Fibroblast of skin of left biceps (primary cell): ENCODE measurements at places on chromosomes 5 and 9.

GRCh38 chr9:138013273-138013672, 135.7 kb downstream of the CACNA1B start:
- DNase-seq: no peak

DNA sequence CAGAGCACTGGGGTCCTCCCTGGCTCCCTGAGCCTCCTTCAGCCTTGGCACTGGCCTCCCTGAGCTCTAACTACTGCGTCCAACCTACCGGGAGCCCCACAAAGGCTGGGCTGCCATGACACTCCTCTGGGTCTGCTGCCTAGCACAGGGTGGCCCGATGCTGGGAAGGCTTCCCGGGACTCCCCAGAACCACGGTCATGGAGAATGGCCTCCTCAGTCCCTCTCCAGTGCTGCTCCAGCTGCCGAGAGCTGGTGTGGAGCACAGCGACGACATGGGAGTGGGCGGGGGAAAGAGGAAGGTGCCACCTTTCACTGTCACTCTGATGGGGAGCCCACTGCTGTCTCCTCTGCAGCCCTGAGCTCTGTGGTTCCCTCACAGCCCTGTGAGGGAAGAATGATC, 61.5 kb upstream of the RNF130 start:
- no peak for DNase-seq

DNA sequence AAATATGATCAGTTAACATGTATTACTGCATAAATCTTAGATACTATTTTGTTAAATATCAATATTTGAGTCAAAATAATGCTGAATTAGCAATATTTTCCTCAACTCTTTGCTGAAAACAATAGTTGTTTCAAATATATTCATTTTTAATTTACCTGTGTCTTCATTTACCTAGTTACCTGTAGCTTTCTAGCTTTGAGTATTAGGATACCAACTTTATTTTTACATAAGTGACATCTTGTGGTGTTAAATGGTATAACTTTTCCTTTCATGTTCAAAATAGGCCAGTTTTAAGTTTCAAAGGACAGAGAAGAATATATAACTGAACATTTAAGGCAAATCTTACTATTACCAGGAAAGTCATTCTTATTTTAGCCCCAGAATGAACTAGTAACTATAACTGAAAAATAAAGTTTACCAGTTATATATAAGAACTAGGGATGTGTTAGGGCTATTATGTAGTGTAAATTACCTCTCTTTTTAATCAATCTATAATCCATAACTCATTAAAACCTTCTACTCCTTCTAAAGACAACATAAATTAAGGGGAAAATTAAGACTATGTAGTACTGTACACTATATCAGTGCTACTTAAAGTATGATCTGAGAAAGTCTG, 25.3 kb downstream of the AP3B1 start:
- no peak for DNase-seq

DNA sequence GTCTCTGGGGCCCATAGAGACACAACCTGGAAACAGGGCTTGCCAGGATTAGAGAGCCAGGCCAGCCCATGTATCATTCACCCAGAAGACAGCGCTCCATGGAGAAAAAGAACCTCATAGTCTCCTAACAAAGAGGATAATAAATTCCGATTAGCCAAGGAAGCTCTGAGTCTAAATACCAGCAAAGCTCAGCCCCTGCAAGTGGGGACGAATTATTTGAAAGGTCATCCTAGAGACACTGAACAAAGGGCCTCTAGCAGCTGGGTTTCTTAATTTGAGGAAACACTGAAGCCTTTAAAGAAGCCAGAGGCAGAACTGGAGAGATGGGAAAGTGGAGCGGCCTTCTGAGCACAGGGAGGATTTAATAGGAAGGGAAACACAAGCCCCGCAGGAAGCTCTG, 287.1 kb upstream of the ZNF462 start:
- no peak for DNase-seq

DNA sequence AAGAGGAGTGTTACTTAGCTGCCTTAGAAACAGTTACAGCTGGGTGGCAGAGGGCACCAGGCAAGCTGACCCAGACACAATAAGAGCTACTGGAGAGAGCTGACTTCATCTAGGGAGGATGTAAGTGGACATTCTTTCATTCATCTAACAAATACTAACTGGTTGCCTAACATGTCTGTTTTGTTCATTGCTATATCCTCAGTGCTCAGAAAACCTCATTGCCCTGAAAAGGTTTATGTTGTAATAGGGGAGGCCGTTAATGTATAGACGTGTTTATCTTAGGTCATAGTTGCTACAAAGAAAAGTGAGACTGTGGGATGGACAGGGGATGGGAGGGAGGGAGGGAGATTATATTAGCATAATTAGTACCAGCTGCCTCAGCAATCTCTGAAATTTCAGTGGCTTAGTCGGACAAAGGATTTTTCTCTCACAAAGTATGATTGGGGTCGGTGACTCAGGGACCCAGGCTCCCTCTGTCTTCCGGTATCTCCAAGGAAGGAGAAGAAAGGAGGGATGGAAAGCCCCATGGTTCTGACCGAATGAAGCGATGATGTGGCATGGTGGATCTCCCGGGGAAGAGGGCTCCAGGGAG, 2.6 kb upstream of the SNX18 start:
- peak; percentile 67 for DNase-seq

DNA sequence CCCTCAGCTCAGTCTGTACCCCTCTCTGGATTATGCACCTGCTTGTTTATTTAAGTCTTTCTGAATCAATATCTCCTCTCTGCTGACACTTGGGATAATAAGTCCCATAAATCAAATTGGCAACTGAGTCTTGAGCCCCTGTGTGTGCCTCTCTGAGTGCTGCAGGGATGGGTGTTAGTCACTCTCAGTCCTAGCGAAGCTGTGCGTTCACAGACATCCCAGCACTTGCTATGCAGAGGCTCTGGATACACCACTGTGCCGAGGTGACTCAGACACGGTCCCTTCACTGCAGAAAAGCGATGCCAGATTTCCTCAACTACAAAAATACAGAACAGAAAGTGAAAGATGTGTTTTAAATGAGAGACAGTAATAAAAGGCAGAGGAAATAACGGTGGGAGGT, 4.1 kb upstream of the KCNMB1 start:
- no peak for DNase-seq

- no peak for DNase-seq
Observed at GRCh38 chr5:160188141-160189015, 40.9 kb upstream of the FABP6 start.

DNA sequence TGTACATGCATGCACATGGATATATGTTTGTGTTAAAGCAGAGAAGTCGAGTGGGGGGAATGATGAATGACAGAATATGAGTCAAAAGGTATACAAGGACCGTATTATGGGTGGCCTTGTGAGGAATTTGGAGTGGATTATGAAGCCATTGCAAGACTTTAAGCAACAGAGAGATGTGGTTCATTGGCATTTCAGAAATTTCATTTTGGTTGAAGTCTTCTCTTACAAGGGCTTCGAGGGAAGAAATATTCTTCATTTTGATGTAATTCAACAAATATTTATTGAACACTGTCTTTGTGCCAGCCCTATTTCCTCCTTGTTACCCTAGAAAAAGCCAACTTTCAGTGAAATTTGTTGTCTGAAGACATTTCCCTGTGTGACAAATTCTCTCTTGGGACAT, 83.9 kb upstream of the SLCO6A1 start:
- DNase-seq: no peak

- no peak for DNase-seq
Observed at GRCh38 chr9:137029058-137029936, 1.3 kb upstream of the ABCA2 start.

DNA sequence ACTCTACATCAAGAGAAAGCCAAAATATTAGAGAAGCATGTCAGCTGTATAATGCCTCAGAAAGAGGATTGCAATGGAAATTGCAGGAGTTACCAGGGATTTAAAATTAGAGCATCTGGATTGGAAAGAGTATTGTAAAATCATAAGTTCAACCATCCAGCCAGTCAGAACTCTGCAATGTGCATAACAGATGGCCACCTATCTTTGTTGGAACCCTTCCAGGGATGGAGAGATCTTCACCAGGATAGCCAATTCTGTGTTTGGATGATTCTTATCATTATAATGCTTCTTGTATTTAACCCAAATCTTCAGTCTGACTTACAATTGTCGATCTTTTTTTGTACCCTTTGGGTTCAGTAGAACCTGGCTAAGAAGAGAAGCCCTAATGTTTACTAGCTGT, 164.4 kb downstream of the TLR4 start:
- no peak for DNase-seq

- DNase-seq: no peak
Observed at GRCh38 chr5:81335946-81336345, 34.6 kb downstream of the ZCCHC9 start.

- DNase-seq: no peak
Observed at GRCh38 chr5:16803831-16804230, 132.3 kb downstream of the MYO10 start.

GRCh38 chr5:41122459-41122858, 51.3 kb upstream of the MROH2B start:
- DNase-seq: no peak

- DNase-seq: no peak
Observed at GRCh38 chr5:27963050-27963783, 924.8 kb upstream of the CDH9 start.

DNA sequence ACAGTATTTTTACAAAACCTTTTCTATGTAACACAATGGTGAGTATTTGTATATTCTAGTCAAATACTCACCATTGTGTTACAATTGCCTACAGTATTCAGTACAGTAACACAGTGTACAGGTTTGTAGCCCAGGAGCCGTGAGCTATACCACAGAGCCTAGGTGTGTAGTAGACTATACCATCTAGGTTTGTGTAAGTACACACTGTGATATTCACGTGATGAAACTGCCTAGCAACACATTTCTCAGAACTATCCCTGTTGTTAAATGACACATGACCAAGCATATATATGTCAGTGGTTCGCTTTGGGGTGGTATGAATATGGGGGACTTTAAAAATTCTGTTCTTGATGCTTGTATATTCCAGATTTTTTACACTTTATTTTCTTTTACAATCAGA, 21.3 kb downstream of the SH3PXD2B start:
- DNase-seq: no peak

- DNase-seq: peak; percentile 86
Observed at GRCh38 chr9:22160221-22160620, 151.1 kb upstream of the CDKN2B start.

DNA sequence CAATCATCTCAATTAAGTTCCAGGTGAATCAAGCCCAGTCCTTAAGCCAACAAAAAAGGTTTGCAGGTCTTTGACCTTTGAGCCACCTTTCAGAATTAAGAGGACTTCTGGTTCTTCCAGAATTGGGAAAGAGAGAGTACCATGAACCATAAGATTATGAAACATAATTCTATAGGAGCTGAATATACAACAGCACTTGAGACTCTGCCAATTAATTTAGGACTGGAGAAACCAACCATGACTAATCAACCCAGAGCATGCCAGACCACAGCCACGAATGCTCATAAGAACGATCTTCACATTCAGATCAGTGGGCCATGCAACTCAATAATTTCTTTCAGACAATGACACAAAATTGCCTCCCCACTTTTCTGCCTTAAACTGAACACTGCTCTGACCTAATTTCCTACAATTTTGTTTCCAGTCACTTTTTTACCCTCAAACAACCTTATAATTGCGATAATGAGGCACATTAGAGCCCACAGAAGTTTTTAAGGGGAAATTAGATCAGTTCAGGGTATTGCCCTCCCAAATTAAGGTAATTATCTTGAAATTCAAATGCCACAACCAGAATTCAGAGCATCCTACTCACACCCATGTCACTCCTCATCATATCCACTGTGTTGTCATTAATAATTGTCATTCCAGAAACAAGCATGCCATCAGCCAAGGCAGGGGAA, 213.4 kb downstream of the ATPSCKMT start:
- peak; percentile 81 for DNase-seq

GRCh38 chr5:93636837-93637236, 53.8 kb downstream of the NR2F1 start:
- DNase-seq: no peak

- DNase-seq: no peak
Observed at GRCh38 chr9:16002816-16003215, 450.0 kb downstream of the CCDC171 start.

DNA sequence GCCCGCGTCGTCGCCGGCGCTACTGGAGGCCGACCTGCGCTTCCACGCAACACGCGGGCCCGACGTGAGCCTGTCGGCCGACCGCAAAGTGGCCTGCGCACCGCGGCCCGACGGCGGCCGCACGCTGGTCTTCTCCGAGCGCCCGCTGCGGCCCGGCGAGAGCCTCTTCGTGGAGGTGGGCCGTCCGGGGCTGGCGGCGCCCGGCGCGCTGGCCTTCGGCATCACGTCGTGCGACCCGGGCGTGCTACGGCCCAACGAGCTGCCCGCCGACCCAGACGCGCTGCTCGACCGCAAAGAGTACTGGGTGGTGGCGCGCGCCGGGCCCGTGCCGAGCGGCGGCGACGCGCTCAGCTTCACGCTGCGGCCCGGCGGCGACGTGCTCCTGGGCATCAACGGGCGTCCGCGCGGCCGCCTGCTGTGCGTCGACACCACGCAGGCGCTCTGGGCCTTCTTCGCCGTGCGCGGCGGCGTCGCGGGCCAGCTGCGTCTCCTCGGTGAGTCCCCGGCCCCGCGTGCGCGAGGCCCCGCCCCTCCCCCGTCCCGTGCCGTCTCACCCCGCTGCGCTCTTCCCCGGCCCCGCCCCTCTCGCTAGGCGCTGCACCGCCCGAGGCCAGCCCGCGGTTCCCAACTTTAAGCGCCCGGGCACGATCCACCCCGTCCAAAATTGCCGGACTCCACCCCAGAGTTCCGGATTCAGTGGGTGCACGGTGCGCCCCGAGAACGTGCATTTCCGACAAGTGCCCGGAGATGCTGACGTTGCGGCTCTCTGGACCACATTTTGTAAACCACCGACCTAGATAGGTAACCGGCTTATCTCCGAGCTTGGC, 42.8 kb downstream of the NEURL1B start:
- no peak for DNase-seq

DNA sequence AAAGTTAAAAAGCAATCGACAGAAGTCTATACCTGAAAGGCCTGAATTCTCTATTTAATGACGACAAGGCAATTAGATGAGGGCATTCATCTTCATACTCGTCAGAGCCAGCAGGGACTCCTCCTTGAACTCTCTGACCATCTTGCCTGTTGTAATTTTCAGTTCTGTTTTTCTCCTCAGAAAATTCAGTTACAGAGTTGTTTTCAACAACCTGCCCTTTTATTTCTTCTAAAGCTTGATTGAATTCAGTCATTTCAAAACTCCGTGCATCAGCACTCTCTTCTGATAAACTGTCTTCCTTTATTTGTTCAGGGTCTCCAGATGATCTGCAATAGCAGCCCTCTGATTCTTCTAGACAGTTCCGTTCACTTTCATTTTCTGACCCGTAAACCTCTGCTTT, 15.6 kb downstream of the RIOK2 start:
- DNase-seq: no peak

GRCh38 chr5:83866181-83866580, 145.5 kb upstream of the HAPLN1 start:
- DNase-seq: no peak
